ENCODE measurements at places on chromosomes 1 and 21.

DNA sequence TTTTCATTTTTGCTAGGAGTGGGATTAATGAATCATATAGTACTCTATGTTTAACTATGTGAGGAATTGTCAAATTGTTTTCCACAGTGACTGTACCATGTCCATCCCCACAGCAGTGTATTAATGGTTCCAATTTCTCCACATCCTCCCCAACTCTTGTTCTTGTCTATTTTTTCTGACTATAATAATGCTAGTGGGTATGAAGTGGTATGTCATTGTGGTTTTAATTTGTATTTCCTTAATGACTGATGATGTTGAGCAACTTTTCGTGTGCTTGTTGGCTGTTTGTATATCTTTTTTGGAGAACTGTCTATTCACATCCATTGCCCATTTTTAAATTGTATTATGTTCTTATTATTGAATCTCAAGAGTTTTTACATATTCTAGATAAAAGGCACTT, 10.0 kb upstream of the KPRP start:
- no peak for DNase-seq
- no peaks in the 10 kb centered on the region for H3K36me3 ChIP-seq
- H3K4me1 ChIP-seq, result peaks cover 3% of the 10 kb centered on the region
- H3K27ac ChIP-seq, result no peak overlapping the region

DNA sequence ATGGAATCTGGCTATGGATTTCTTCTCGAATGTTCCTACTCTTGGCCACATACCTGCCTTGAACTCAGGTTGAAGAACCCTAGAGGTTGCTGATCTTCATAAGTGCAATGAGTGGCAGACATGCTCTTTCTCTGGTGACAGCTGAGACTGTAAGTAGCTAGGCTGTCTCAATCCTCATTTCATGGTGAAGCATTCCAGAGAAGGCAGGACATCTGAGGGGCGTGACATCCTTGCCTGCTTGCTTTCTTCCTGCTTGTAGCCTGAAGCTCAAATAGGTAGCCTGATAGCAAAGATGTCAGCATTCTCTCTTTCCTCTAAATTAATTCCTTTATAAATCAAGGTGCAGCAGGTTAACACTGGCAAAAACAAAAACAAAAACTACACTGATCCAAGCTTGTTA, 114.6 kb upstream of the MAGI3 start:
- no peaks in the 10 kb centered on the region for H3K36me3 ChIP-seq
- no peak for DNase-seq
- H3K4me3 ChIP-seq, result no peak overlapping the region
- H3K4me1 ChIP-seq, result no peaks in the 10 kb centered on the region
- H3K27me3 ChIP-seq, result peaks cover 6% of the 10 kb centered on the region
- no peak overlapping the region for H3K27ac ChIP-seq

DNA sequence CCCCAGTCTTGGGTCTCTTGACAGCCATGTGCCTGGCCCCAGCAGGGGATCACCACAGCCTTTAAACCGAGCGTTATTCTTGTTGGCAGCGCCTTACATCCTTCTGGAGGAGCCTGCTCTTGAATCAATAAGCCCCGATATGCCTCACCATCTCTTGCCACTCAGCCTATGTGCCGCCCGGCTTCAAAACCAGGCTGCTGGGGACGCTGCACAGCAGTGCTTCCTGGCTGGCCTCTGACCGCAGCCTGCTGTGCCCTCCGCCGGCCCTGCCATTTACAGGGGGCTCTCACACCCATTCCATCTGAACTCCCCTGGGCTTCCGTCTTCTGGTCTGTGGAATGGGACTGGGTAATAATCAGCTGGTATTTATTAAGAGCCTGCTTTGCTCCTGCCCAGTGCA, 3.0 kb upstream of the PEX10 start:
- H3K4me3 ChIP-seq, result peak overlapping the region; percentile 70
- DNase-seq, result no peak
- H3K36me3 ChIP-seq, result peaks cover 6% of the 10 kb centered on the region
- H3K27me3 ChIP-seq, result no peaks in the 10 kb centered on the region
- peak overlapping the region; percentile 68 for H3K27ac ChIP-seq
- peaks cover 41% of the 10 kb centered on the region for H3K4me1 ChIP-seq

- peaks cover 18% of the 10 kb centered on the region for H3K4me1 ChIP-seq
- DNase-seq, result peak; percentile 89
- H3K4me3 ChIP-seq, result peak within 1 kb of the TSS; percentile 70
- peaks cover 38% of the 10 kb centered on the region for H3K27me3 ChIP-seq
Observed at GRCh38 chr1:29235955-29236711, at the start of gene PTPRU. Gene PTPRU (plus strand): TSS chr1:29236522. CDS start chr1:29236645, 123 bp downstream.

DNA sequence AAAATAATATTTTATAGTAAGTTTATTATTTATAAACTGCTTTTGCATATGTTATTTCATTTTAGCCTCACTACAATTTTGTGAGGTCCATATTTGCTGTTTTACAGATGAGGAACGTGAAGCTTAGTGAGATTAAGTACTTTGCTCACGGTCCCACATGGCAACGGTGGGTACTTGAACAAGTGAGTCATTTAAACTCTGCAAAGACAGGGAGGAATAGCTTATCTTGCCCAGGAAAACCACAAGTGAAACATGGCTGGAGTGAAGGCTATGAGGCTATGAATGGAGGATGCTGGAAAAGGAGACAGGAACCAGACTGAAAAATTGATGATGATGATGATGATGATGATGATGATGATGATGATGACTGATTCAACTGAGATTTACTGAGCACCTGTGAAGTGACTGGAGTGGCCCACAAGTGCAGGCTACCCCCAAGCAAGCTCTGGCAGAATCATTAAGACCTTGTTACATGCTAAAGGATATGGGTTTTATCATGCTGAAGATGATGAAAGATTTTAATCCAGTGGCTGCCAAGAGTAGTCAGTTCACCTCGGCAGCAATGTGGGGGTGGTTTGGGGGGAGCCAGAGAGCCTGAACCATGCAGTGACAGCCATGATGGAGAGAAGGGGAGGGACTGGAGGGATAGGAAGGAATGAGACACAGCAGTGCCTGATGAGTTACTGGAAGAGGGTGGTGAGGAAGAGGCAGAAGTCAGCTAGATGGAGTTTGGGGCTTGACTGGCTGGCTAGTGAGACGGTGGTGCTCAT, 1.4 kb upstream of the ABCA4 start:
- no peak for DNase-seq
- no peak overlapping the region for H3K4me3 ChIP-seq
- H3K36me3 ChIP-seq, result no peaks in the 10 kb centered on the region
- H3K4me1 ChIP-seq, result no peaks in the 10 kb centered on the region

DNA sequence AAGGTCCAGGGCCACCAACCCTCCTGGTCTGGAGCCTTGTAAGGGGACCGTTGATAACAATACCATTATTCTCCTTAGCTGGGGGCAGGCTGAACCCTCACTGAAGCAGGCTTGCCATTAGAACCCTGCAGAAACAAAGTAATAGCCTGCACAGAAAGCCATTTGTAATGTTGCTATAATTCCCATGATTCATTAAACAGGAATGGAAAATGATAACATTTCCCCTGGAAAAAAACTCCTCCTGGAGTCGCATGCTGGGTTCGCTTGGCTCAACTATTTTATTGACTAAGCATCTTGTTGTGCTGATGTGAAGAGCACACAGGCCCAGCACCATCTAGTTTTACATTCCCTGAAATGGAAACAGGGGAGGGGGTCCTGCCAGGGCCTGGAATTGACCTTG, 155.6 kb upstream of the CSF3R start:
- no peaks in the 10 kb centered on the region for H3K36me3 ChIP-seq
- no peak for DNase-seq
- H3K4me3 ChIP-seq, result no peak overlapping the region
- H3K4me1 ChIP-seq, result no peaks in the 10 kb centered on the region
- no peak overlapping the region for H3K27ac ChIP-seq

GRCh38 chr1:203346060-203346768, 4.7 kb downstream of the FMOD start:
- no peak for DNase-seq
- H3K36me3 ChIP-seq, result no peaks in the 10 kb centered on the region
- H3K27me3 ChIP-seq, result peaks cover 17% of the 10 kb centered on the region
- H3K27ac ChIP-seq, result no peak overlapping the region

- no peak for DNase-seq
- H3K4me3 ChIP-seq, result no peak overlapping the region
- peaks cover 12% of the 10 kb centered on the region for H3K4me1 ChIP-seq
- no peak overlapping the region for H3K27ac ChIP-seq
- peaks cover 33% of the 10 kb centered on the region for H3K27me3 ChIP-seq
Observed at GRCh38 chr1:43935711-43936427, 2.3 kb downstream of the ARTN start.

DNA sequence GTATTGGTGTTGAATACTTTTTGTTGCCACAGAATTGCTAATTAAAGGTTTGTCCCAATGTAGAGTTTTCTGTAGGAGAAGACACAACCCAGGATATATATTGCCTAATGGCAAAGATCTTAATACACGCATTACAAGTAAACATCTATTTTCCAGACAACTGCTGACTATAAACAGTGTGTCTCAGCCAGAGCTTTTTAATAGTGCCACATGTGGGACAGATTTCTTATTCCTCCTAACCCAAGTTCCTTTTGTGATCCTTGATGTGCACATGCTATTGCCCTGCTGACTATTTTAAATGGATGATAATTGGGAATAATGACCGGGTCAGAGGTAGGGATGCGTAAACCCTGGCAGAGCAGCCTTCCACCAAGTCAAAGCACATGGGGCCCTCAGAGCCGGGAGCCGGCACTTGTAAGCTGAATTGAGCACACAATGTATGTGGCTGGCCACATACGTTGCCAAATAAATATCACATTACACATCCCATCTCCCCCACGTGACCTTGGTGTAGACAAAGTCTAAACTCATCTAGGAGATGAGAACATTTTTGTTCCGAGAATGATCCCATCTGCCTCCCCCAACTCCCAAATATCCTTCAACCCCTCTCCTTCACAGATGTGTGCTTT, 209.8 kb upstream of the NFIA start:
- no peaks in the 10 kb centered on the region for H3K36me3 ChIP-seq
- peaks cover 8% of the 10 kb centered on the region for H3K27me3 ChIP-seq
- H3K4me3 ChIP-seq, result no peak overlapping the region
- no peak for DNase-seq
- H3K27ac ChIP-seq, result no peak overlapping the region
- H3K4me1 ChIP-seq, result no peaks in the 10 kb centered on the region

DNA sequence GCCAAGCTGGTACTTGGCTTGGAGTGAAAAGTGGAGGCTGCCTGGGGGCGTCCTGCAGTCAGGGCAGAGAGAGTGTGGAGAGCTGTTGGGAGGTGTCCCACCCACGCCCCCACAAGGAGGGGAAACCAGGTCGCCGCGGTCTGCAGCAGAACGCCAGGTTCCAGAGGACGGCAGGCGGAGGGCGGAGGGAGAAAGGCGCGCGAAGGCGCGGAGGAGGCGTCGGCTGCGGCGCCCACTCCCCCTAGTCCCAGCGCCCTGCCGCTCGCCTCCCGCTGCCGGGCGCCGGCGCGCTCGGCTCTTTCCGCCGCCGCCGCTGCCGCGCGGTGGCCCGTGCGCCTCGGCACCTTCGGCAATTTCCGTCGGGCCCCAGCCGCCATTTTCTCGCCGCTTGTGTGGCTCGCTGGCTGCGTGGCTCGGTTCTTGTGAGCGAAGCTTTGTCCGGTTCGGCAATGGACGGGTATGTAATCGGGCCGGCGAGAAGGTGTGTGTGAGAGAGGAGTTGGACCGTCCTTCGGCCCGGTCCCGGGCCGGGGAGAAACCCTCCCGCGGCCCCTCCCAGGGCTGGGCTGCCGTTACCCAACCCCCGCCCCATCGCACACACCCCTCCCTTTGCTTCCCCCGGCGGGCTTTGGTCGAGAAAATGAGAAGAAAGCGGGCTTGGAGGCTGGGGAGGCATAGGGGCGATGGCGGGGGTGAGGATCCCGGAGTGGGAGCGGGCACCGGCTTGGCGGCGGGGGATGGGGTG, at the start of gene PTBP2:
TSS of gene PTBP2 (plus strand) at position 369 of the 745 bp plus-strand sequence. CDS start at position 450, 81 bp downstream.
- no peaks in the 10 kb centered on the region for H3K27me3 ChIP-seq
- peaks cover 19% of the 10 kb centered on the region for H3K36me3 ChIP-seq
- H3K4me3 ChIP-seq, result peak within 1 kb of the TSS; percentile 93
- DNase-seq, result peak; percentile 83
- peak within 1 kb of the TSS; percentile 90 for H3K27ac ChIP-seq
- H3K4me1 ChIP-seq, result peaks cover 28% of the 10 kb centered on the region

DNA sequence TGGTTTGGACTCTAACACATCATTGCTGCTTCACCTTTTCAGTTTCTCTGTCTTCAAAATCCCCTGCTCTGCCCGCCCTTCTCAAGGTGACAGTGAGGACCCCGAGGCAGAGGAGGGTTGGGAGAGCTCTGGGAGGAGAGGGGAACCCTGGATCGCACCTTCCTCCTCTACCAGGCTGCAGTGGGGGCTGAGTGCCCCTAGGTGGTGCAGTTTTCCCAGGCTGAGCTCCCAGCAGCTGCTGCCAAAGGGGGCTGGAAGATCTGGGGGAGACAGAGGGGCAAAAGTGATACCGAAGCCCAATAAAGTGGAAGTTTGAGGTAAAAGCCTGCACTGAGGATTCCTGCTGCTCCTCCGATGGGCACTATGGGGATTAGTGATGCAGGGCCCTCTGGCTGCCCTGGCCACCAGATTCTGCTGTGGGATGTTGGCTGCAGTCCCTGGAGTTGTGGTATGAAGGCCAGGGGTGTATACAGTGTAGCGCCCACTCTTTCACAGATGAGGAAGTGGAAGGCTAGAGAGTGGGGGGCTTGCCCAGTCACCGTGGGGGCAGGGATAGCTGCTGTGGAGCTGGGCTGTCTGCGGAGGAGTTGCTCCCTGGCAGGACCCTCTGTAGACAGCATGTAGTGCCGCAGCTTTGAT, 40.7 kb upstream of the SCMH1 start:
- peak; percentile 47 for DNase-seq
- H3K4me3 ChIP-seq, result no peak overlapping the region
- no peaks in the 10 kb centered on the region for H3K4me1 ChIP-seq

Measured in activated naive CD8-positive, alpha-beta T cell treated with anti-CD3 and anti-CD28 coated beads, Interleukin-2, amount 50 U/mL, for 24 hours (primary cell).